ENCODE measurements at places on chromosomes 7 and 10.

DNA sequence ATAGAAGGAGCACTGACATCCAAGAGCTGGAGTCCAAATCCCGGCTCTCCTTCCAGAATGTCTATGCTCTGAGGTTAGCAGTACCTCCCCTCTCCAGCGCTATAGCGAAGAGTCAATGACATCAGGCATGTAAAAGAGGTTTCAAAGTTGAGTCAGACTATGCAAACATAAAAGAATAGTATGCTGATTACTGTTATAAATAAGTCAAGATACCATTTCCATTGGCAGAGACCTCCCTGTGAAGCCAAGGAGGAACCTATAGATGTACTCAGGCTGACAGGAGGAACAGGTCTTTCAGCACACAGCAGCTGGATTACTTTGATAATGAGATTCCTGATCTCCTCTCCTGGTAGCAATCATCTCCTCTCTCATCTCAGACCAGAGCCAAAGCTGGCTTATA, 103.9 kb upstream of the EFCAB10 start:
- DNase-seq: no peak

GRCh38 chr10:74683621-74684364, 142.6 kb upstream of the KAT6B start:
- no peak for DNase-seq

GRCh38 chr7:3682028-3682710, 381.1 kb downstream of the SDK1 start:
- DNase-seq: no peak

- DNase-seq: no peak
Observed at GRCh38 chr7:150390205-150390604, 11.1 kb downstream of the ZNF775 start.

DNA sequence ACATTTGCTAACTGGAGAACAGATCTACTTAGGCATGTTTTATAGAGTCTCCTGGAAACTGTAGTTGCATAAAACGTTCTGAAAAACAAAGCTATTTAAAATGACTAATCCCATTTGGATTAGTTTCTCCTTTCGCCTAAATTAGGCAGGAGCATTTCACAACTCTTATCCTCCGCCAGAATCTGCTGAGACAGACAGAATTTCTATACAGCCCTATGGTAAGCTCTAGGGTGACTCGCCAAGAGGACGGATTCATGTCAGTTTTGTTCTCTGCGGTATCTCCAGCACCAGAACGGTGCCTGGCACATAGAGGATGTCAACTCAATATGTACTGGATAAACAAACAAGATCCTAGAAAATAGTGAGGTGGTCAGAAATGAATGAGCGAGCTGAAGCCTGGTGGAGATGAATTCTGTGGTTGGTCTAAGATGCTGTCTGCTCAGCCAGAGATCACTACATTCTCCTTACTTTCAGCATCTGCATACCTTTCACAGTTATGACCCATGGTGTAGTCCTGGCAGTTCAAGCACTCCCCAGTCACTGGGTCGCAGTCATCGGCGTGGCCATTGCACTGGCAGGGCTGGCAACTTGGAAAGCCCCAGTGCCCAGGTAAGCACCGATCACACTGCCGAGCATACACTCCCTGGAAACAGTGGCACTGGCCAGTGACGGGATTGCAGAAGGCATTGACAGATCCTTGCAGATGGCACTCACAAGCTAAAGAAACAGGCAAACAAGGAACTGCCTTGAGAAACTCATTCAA, 44.0 kb downstream of the LAMB1 start:
- DNase-seq: no peak

DNA sequence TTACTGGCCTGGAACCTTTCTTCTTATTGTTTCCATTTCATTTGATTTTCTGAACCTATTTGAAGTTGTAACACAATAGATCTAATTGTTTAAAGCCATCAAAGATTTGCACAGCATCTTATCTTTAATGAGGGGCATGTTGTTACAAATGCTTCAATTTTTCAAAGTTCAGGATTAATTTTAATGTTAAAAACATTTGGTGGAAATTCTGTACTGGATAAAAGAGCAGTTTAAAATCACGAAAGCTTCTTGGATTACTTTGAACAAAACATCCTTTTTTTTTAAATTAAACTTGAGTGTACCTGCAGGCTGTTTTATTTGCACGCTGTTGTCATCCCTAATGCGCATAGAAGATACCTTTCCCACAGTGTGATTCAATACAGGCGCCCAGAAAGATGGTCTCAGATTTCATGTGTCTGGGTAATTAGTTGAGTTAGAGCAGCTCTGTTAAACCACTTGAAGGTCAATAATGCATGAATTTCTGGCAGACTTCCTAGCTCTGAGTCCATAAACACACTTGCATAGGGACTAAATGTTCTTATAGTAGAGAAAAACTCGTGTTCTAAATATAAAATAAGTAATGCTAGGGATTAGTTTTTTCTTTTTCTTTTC, 29.3 kb upstream of the DDX50 start:
- no peak for DNase-seq

DNA sequence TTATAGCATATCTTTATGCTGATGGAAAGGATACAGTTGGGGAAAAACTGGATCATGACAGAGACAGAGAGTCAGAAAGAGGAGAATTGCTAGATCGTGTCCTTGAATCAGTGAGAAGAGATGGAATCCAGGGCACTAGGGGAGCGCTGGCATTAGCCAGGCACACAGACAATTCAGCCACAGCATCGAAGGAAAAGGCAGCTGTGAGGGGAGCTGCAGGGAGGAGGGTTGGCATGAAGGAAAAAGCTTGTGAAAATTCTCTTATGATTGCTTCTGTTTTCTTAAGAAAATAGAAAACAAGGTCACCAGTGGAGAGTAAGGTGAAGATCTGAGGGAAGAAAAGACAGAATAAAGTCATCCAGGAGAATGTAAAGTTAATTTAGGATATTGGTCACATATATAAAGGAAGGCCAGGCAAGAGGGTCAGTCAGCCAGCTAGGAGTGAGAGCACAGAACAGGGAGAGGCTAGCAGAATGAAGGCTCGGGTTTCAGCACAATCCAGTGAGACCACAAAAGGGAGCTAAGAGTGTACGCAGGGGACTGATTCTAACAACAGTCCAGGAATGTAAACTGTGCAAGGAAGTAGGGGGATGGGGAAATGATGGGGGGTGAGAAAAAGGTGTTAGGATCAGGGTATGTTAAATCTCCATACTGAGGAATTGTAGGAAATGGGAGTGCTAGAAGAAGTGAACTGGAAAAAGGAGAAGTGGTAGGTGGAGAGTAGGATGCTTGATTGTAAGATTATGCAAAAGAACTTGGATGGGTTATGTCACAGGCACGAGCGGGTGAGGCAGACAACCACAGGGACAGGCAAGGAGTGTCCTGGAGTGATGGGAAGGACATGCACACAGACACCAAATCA, 112.0 kb downstream of the RNF32 start:
- DNase-seq: no peak

- DNase-seq: peak; percentile 16
Observed at GRCh38 chr7:132655131-132655727, 79.0 kb upstream of the PLXNA4 start.

DNA sequence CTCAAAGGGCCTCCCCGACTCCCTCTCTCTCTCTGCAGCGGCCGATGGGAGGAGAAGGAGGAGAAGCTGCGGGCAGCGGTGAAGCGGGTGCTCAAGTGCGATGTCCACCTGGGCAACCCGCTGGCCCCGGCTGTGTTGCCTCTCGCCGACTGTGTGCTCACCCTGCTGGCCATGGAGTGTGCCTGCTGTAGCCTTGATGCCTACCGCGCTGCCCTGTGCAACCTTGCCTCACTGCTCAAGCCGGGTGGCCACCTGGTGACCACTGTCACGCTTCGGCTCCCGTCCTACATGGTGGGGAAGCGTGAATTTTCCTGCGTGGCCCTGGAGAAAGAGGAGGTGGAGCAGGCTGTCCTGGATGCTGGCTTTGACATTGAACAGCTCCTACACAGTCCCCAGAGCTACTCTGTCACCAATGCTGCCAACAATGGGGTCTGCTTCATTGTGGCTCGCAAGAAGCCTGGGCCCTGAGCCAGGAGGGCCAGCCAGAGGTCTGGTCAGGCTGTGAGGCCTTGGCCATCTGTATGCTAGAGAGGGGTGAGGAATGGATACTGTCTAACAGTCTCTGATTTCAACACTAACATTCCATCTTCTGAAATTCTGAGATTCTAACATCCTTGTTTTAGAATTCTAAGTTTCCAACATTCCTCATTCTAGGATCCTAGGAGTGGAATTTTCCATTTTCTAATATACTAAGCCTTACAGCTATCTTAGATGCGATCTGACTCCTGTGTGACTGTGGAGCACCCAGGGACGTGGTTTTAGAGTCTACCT, 3.6 kb downstream of the INMT start:
- DNase-seq: no peak

DNA sequence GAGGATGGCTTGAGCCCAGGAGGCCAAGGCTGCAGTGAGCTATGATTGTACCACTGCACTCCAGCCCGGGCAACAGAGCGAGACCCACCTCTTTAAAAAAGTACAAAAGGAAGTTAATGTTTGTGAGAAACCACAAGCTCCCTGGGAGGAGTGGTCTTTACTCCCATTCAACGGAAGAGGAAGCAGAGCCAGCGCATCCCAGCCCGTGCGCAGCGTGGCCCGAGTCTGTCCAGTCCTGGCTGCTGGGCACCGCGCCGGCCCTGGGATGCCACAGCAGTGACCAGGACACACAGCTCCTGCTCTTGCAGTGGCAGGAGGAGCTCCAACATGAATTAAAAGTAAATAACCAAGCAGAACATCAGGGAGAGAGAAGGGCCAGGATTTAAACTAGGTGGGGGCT, 68.4 kb downstream of the ELFN1 start:
- no peak for DNase-seq

Data from activated T-cell treated with anti-CD3 and anti-CD28 coated beads for 24 hours (primary cell).